ENCODE measurements at places on chromosomes 7 and 10. TPM values are rescaled to one million over a fixed set of nuclear protein-coding genes. Genes with fewer than 3 reads are reported as not detected.

DNA sequence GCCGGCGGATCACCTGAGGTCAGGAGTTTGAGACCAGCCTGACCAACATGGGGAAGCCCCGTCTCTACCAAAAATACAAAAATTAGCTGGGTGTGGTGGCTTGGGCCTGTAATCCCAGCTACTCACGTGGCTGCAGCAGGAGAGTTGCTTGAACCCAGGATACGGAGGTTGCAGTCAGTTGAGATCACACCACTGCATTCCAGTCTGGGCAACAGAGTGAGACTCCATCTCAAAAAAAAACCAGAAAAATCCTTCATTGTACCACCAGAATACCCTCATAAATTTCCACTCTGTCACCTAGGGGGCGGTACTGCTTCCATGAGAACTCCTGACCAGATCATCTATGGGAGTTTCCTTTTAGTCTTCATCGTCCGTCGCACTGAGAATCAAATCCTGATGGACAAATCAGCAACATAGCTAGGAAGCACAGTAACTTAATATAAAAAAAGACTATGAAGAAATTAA lies 225.8 kb upstream of the KLF14 start:
- no peak for DNase-seq

- no peak for DNase-seq
Observed at GRCh38 chr7:8908889-8909288, 475.5 kb downstream of the NXPH1 start.

DNA sequence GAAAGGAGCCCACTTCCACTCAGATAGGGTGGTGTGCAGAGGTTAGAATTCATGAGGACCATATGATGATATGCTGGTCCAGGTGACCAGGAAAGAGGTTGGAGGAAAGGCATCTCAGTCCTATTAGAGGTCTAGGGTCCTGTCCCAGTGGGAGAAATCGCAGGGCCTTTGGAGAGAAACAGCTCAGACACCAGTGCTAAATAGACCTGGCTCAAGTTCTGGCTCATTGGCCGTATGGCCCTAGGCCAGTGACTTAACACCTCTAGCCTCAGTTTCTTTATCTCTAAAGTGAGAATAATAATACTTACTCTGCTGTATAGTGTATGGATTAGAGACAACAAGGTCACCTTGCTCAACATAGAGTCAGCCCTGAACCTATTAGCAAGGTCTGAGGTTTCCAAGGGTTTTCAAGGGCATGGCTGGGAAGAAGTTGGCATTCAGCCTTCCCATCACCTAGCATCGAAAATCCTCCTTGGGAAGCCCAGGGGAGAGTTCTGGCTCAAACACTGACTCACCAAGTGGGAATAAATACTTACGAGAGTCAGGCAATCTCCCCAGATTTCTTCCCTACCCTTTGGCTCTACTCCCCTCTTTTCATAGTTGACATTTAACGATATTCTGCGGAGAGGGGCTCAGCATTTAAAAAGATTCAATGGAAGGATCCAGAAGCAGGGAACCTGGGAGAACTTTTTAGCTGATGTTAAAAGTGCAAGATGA lies 473.1 kb upstream of the PODXL start:
- DNase-seq, result no peak

PVRIG gene
- 9.7 TPM for polyA plus RNA-seq

PFKFB3 gene
- polyA plus RNA-seq, result 29.0 TPM

AKR1B1 gene
- 106 TPM for polyA plus RNA-seq

CYP2C18 gene
- 0.47 TPM for polyA plus RNA-seq

DNA sequence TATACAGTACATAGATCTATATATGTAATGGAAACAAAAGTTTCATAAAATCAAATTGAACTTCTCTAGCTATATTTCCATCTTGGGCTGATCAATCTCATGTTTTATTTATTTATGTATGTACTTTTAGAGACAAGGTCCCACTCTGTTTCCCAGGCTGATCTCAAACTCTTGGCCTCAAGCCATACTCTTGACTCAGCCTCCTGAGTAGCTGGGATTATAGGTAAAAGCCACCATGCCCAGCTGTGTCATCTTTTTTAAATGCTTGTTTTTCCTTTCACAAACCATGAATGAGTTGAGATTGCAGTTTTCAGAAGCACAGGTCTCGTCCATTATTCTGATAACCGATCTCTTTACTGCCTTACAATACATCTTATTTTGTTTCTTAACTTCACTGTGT lies 400.9 kb downstream of the KCNMA1 start:
- no peak for DNase-seq

- DNase-seq, result no peak
Observed at GRCh38 chr10:43482319-43483078, 45.6 kb downstream of the ZNF487 start.

DNA sequence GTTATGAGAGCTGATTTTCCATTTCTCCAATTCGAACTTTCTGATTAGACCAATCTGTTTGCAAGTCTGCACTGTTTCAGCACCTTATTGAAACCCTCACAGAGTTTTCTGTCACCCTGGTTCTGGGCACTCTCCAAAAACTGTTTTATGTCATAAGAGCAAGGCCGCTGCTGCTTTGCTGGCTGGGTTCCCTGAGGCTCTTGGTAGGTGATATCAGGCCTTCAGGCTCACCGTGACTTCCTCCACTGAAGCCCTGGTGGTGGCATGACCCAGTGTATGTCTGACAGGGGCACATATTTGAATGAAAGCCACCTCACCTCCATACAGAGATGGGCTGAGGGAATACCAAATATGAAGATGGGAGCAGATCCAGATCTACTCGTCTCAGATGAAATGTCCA lies 8.3 kb downstream of the RABGEF1 start:
- no peak for DNase-seq

DNA sequence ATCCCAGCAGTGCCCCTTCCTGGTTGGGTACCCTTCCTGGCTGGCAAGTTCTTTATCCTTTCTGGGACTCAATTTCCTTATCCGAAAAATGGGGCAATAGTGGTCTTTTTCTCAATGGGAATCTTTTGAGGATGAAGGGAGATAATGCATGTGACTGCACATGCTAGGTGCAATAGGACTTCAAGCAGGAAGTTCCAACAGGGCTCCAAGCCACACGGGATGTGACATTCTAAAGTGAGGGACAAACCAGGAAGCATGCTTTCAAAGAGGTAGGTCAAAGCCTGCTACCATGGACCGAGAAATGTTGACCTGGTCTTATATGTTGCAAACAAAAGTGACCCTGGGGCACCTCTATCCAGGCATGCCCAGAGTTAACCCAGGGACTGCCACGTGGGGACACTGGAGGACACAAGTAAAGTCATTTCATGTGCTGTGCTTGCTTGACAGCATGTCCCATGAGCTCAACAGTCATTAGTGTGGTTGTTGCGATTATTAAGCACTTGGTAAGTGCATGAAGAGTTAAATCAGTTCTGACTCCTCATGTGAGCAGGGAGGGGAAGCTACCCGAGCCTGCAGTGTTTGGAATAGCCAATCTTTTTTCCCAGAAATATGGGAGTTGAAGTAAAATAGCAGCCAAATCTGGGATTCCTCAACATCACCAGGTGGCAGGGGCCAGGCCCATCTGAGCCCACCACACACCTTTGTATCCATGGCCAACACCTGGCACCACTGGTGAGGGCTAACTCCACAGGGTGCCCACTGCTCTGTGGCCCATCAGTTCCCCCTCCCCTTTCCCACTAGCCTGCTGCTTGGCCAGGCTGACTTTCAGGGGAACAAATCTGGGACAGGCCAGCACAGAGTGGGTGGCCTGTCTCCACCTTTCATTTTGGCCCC lies 5.7 kb downstream of the ARHGAP22 start:
- DNase-seq, result no peak

DNA sequence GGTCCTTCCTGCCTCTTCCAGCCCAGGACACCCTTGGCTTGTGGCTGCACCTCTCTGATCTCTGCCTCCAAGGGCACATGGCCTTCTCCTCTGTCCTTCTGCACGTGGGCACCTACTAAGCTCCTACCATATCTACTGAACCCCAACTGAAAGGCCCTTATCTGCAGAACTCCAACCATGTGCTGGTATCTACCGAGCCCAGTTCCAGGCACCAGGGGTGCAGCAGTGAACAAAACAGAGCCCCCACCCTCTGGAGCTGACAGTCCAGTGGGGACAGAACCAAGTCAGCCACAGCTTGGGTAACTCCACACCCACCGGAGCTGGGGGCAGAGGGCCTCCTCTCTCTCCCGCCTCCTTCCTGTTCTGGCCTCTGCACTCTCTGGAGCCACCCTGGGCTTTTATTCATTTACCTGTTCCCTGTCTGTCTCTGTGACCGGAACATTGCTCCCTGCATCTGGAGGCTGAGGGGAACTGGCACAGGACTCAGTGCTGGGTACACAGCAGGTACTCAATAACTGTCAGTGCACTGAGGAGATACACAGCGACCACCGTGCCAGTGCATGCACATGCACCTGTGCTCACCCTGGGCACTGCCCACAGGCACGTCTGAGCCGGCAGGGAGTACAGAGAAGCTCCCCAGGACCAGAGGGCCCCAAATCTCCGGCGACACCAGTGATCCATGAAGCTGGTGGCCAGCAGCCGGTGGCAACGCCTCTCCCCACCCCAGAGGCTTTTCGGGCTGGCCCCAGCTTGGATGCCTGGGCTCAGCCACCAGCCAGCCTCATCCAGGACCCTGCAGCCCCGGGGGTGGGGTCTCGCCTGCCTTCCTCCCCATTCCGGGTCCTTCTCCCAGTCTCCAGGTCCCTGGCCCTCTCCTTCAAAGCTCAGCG lies 2.0 kb downstream of the MICALL2 start:
- DNase-seq, result no peak

DNA sequence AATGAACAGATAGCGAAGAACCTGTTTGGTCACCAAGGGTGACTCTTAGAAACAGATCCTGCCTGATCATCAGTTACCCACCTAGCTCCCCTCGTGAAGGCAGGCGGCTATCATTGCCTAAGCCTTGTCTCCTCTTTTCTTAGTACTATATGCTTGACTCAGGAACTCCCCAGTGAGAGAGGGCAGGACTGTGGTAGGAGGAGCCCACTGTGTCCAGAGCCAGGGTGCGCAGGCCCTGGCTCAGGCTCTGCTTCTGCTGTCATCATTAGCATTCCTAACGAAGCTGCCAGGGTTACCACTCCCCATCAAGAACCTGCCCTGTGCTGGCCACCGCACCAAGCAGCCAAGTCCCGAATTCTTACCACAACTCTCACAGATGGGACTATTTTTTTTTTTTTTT lies 160.8 kb downstream of the CHN2 start:
- DNase-seq, result no peak

GPR15LG gene
- polyA plus RNA-seq, result 0.52 TPM

BCCIP gene
- polyA plus RNA-seq, result 96.8 TPM

- DNase-seq, result peak; percentile 44
Observed at GRCh38 chr7:897771-898376, 21.5 kb downstream of the GET4 start.

UNCX gene
- 8.5 TPM for polyA plus RNA-seq

DNA sequence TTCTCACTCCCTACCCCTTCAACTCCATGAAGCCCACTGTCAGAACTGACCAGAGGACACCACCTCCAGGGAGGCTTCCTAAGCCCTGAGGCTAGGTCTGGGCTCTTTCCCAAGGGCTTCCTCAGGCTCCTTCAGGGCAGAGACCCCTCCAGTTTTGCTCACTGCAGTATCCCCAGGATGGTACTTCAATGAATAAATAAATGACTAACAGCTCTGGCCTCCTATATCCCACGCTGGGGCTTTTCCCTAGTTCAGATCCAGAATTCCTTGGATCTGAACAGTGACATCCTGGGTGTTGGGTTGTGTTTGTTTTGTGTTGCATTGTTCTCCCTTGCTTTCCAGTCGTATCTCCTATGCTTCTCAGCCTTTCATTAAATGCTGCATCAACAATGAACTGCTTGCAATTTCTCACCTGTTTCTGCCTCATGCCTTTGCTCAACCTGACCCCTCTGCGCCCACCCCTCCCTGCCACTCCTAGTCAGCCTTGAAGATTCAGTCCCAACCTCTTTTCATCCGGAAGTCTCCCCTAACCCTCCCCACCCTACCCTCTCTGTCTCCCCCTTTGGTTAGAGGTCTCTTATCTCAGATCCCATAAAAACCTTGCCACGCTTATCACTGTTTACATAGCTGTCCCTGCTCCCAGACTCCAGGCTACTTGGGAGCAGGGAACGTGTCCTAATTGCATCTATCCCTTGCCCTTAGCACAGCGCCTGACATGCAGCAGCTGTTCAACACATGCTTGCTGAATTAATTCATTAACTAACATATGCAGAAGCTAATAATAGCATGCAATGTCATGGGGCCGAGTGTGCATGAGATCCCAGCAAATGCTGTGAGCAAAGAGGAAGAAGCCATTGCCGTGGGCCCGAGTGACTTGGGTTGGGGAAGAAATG lies 41.7 kb downstream of the PPP1R3C start:
- DNase-seq, result peak; percentile 89

DNA sequence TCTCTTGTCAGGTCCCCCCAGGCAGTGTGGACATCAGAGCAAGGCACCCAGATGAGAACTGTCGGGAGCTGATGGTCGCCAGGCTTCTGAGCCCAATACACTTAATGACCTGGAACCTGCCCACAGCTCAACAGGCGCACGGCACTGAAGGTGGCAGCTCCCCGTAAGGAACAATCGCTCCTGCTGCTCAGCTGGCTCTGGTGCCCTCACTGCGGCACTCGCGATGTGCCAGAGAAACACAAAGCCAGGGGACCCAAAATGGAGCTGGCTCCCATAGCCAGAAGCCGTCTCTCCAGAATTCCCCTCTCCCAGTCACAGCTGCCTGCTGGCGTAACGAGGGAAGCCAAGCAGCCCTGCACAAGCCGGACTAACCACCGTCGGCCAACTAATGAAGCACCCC lies 6.3 kb downstream of the CALN1 start:
- DNase-seq, result no peak

PRLHR gene
- not detected for polyA plus RNA-seq

DNA sequence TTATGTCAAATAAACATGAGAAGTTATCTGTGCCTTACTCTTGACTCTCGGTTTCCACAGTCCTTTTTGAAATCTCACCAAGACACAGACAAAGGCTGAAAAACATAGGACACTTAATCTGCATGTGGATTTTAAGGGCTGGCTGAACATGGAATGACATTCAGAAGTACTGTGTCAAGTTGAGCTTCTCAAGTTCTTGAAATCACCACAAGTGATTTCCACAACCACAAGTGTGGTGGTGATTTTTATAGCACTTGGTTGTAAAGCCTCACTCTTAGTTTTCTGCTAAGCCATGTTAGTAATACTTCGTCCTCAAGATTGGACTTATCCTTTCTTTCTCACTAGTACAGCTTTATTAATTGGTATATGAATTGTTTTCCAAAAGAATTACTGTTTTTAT lies 29.6 kb downstream of the FOXP2 start:
- no peak for DNase-seq

DNA sequence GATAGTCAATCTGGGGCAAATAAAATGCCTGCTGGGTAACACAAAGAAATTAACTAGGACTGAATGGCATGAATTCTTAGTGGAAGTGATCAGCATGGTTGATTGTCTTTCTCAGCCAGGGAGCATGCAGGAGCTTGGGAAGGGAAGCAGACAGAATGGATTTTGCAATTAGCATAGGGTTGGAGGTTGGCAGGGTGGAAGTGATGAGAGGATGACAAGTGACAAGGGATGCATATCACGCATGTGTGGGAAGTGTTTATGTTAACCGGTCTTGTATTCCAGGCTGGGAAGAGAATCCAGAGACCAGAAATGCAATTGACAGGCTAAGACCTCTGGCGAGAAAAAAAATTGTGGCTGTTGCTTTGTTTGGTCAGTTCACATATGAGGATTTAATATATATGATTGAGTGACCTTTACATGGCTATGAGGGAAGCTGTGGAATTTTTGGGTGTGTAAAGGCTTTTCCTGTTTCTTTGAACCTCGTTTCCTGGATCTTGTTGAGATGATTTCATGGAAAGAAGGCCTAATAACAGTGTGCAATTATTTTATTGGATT lies 8.3 kb downstream of the MDFIC start:
- DNase-seq, result no peak

POLR2J gene
- 18.7 TPM for polyA plus RNA-seq

- DNase-seq, result no peak
Observed at GRCh38 chr7:156732091-156732625, 91.6 kb downstream of the RNF32 start.
